Stimulated activated CD8-positive, alpha-beta memory T cell treated with anti-CD3 and anti-CD28 coated beads, Interleukin-4, amount 100 ng/mL, for 4 hours (primary cell): ENCODE measurements at places on chromosomes 6 and 20.

GRCh38 chr6:169271877-169272216 lies 18.2 kb upstream of the THBS2 start:
- DNase-seq, result no peak

GRCh38 chr20:10105046-10105445 lies 70.3 kb downstream of the ANKEF1 start:
- no peak for DNase-seq

GRCh38 chr6:121442576-121442975 lies 7.1 kb downstream of the GJA1 start:
- no peak for DNase-seq

DNA sequence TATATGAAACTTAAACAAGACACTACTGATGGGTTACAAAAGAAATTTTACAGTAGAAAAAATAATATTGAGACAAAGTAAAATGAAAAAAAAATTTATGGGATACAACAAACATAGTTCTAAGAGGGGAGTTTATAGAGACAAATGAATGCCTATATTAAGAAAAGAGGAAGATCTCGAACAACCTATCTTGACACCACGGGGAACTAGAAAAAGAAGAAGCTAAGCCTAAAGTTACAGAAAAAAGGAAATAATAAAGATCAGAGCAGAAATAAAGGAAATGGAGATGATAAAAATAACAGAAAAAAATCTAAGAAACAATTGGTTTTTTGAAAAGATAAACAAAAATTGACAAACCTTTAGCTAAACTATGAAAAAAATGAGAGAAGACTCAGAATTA lies 9.1 kb upstream of the ECHDC1 start:
- no peak for DNase-seq

DNA sequence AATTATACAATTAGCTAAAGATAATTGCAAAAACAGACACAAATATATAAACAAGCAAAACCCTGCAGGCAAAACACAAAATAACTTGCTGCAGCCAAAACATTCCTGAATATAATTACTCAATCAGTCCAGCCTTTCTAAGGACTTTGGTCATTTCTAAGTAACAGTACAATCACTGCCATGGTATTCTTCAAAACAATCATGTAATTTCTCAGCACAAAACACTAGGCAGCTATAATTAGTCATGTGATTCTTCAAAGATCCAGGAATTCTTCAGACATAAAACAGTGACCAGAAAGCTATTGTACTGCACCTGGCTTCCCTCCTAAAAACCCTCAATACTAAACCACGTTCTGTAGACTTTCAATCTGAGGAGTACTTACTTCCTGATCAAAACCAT lies 881.1 kb downstream of the EPHA7 start:
- DNase-seq, result no peak

DNA sequence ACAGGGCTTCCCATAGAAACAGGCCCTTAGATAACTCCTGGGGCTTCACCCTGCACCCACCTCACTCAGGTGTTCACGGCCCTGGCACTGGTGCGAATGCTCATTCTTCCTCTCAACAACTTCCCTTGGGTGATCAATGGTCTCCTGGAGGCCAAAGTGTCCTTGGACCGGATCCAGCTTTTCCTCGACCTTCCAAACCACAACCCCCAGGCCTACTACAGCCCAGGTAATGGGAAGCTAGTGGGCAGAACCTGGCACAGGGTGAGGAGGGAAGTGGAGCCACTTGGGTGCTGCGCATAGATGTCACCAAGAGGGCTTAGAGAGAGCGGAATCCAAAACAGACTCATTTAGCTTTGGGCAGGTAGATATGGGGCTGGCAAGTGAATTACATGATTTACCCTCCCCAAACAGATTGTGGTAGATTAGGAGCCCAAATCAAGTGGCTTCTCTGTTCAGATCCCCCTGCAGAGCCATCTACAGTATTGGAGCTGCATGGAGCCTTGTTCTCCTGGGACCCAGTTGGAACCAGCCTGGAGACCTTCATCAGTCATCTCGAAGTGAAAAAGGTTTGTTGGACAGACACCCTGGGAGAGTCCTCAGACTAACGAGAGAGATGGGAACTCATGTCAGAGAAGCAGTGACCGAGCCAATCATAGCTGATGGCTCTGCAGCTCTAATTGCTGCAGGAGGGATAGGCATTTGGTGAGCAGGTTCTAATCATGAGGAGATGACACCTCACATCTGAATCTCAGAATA lies 8.5 kb downstream of the ABCC10 start:
- no peak for DNase-seq

- no peak for DNase-seq
Measured at GRCh38 chr20:62242176-62242575, 3.9 kb downstream of the OSBPL2 start.

DNA sequence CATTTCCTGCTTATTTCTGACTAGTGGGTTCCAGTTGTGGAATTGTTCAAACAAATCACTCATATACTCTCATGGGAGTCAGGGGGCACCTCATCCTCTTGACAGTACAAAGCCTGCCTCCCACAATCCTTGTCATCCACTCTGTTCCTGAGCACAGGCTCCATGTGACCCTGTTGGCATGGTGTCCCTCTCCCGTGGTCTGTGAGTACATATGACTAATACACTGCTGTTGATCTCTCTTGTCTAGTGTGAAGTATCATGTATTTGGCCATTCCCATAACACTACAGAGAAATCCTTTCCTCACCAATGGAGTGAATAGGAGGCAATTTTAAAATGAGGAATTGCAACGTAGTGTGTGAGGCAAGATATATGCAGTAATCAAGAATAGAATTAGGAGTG lies 185.3 kb downstream of the OGFRL1 start:
- no peak for DNase-seq

DNA sequence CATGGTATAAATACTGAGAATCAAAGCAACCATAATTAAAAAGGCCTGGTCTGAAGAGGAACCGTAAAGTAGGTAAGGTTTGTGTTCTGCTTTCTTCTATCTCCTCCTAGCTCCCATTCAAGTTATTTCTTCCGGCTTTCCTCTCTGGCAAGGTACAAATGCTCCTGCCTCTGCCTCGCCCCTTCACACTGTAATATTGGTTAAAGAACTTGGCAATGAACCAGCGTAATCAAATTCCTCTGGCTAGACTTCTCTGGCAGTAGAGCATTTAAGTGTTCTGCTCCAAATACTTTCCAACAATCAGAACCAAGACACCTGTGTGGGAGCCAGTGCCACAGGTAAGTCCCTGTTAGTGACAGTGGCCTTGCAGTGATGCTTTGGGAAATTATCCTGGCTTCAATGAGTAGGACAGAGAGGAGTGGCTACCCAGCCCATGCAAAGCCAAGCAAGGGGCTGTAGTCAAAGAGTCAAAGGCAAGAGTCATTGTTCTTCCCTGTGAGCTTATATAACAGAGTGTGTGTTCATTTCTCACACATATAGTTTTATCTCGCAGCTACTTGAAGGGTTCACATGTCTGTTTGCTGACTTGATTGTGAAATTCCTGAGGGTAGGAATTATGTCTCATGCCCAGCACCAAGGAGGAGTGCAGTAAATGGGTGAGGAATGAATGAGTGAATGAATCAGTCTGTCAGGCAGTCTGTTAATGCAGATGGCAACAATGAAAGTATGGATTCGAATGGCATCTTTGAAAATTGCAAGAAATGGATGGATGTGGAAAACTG lies 329.3 kb downstream of the NRN1 start:
- DNase-seq, result no peak

GRCh38 chr6:15872241-15873103 lies 209.6 kb upstream of the DTNBP1 start:
- no peak for DNase-seq

DNA sequence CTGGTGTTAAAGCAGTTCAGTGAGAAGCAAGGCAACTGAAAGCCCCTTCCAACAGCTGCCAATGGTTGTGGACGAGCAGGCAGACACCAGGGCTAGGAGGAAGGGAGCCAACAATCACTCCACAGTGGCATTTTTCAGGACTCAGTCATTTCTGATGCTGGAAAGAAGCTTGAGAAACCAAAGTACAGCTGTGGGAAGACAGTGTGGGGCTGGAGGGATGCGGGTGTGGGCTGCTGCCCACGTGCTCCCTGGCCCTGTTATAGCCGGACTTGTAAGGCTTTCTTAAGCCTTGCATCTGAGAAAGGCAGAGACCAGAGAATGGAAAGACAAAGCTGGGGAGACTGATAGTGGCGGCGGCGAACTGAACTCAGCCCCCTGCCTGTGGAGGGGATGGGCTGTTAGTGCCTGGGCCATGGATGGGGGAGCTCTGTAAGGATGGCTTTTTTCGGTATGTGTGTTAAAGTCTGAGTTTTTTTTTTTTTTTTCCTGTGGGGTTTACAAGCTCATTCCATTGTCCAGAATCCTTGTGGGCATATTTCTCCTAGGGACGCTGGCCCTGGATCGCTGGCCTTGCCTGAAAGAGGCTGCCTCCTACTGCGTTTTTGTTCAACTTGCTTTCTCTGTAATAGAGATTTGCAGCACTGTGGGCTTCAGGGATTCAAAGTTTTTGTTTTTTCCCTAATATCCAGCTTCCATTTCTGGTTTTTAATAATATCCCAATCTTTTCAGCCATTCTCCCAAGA lies 91.7 kb downstream of the GJA10 start:
- DNase-seq, result no peak

- no peak for DNase-seq
Measured at GRCh38 chr6:3039384-3039783, 28.9 kb upstream of the RIPK1 start.
